ENCODE measurements at places on chromosomes 7 and 10.

DNA sequence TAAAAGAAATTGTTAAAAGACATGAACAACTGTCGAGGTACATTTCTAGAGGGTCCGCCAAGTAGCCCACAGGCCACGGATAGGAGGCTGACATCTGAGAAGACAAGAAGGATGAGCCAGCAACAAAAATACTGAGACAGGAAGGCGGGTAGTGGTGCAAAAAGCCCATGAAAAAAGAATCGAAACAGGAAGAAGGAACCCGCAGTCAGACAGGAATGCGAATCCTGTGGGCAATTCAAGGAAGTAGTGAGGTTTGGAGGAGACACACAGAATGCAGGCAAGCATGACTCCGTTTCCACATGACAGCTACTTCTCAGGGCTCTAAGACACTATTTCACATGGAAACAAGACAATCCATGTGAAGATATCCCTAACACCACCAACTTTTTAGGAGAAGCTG, 125.2 kb downstream of the DOCK4 start:
- DNase-seq = no peak

GRCh38 chr7:100546926-100547800, 8.2 kb downstream of the AGFG2 start:
- DNase-seq = no peak

DNA sequence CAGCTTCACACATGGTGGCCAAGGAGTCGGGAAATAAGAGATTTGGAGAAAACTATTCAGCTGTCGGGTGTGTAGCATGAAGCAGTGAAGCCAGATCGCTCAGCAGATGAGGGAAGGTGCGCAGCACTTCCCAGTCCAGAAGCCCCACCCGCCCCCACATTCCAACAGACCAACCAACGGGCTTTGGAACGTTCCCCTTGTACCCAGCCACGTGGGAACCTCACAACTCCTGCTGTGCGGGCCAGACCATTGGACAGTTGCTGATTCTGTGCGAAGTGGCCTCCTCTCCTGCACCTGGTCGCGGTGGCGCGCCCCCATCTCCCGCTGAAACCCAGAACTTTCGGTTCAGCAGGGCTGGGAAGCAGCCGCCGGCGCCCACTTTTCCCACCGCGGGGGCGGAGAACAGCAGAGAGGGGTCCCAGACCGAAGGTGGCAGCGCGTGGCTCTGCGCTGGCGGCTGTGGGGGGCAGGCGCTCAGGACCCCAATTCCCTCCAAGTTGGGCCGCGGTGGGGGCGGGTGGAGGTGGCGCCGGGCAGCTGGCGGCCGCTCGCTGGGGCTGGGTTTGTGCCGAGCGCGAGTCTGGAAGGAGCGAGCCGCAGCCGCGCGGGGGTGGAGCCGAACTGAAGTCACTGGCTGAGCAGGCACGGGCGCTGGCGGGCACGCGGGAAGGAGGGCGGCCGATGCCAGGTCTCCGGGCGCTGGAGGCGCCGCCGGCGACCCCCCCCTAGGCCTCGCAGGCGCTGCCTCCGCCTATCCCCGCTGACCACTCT, 1301.5 kb upstream of the SORCS1 start:
- DNase-seq = no peak

- DNase-seq = no peak
These were observed 153.0 kb upstream of the FGFR2 start for GRCh38 chr10:121751191-121751760.

DNA sequence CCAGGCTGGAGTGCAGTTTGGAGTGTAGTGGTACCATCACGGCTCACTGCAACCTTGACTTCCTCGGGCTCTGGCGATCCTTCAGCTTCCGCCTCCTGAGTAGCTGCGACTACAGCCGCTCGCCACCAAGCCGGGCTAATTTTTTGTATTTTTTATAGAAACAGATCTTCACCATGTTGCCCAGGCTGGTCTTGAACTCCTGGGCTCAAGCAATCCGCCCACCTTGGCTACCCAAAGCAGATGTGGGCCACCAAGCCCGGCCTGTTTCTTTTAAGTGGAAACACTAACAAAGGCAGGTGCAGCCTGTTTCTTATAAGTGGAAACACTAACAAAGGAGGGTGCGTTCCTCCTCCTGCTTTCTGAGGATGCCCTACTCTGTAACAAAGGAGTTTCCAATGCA, 18.2 kb downstream of the PRF1 start:
- no peak for DNase-seq

GRCh38 chr7:136266457-136266856, 289.3 kb upstream of the MTPN start:
- DNase-seq = no peak

DNA sequence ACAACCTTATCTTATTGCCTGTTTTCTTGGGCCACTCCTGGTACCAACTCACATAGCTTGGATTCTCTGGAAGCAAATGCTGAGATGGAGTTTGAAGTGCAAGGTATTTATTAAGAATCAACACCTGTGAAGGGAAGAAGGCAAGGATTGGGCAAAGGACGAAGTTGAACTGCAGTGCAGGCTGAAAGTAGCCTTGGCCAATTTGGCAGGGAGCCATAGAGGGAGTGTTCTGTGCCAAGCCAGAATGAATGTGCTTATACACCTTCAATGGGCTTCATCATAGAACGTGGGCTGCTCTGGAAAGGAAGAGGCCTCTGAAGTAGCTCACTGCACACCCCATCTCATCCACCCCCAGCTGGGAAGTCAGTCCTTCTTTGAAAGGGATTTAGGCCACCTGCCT, 79.8 kb upstream of the IFRD1 start:
- DNase-seq = no peak

DNA sequence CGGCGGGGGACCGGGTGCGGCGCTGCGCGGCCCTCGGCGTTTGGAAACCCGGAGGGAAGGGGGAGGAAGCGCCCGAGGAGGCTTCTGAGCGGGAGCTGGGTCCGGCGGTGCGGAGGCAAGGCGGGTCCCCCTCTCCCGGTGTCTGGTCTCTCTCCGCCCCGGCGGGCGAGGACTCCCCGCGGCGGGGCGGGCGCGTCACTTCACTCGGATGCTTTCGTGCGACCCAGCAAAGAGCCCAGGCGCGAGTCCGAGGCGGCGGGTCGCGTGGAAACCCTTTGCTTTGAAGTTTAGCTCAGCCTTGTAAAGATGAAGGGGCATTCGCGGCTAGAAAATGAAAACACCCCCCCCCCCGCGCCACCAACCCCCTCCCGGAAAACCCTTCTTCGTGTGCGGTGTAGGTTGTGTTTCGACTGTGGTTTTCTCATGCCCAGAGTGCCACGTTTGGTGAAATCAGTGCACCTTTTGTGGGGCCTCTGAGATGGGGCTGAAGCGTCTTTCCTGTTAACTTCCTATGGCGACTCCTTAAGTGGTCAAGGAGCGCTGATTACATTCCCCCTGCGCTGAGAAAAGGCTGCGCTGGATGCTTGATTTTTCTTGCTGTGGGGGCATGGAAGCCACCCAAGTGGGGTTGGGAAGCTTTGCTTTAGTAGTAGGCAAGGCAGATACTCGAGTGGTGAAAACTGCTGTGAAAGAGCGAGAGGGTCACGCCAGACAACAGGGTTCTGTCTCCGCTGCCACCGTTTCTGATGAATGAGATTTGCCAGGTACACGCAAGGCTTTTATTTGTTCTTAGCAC, 876 bp downstream of the GNAI1 start:
- no peak for DNase-seq

GRCh38 chr10:126027692-126028091, 131.3 kb downstream of the FANK1 start:
- DNase-seq = no peak

GRCh38 chr7:24707988-24708615, 49.2 kb downstream of the GSDME start:
- no peak for DNase-seq

DNA sequence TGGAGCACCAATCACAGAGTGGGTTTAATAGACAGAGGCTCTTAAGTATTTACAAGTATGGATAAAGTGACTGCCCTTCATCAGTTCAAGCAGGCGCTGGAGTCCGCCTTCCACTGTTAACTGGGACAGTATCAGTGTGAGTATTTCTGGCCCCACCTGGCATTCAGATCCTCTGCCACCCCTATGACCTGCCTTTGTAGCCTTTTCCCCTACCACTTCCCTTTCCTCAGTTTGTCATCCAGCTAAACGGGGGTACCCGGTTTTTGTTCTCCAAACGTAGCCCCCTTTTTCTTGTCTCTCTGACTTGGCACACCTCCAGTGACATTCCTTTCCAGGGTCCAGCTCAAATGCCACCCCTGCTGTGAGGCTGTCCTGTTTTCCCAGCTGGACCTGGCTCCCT, 134.4 kb downstream of the SNX10 start:
- no peak for DNase-seq

DNA sequence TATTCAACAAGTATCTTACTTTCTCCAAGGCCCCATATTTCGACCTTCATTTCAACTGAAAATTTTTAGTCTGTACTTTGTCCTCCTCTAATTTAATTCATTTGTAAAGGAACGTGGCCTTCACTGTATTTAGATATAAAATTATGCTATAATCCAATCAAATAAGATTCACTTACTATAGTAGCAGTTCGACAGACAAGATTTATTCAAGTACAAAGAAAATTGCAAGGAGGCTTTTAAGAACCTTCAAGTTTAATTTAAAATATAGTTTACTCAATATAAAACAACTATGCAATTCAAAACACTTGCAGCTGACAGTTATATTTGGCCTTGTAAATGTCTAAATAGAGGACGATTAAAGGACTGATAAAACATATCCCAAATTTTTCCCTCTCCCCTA, 85.6 kb downstream of the RAPGEF5 start:
- DNase-seq = no peak

DNA sequence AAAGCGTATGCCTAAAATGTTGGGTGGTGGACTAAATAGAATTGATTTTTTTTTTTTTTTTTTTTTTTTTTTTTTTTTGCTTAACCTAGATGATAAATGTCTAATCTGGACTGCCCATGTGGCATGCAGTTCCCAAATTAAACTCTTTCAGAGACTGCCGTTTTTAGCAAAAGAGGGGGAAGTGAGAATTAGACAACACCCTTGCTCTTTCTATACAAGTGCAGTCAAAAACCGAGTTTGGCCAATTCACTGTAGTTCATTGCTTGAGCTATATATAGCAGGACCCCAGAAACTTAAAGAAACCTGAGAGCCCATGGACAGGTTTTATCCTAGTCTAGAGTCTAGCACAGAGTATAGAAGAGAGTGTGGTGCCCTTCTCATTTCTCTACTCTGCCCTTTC, 141.9 kb downstream of the GRM3 start:
- no peak for DNase-seq

DNA sequence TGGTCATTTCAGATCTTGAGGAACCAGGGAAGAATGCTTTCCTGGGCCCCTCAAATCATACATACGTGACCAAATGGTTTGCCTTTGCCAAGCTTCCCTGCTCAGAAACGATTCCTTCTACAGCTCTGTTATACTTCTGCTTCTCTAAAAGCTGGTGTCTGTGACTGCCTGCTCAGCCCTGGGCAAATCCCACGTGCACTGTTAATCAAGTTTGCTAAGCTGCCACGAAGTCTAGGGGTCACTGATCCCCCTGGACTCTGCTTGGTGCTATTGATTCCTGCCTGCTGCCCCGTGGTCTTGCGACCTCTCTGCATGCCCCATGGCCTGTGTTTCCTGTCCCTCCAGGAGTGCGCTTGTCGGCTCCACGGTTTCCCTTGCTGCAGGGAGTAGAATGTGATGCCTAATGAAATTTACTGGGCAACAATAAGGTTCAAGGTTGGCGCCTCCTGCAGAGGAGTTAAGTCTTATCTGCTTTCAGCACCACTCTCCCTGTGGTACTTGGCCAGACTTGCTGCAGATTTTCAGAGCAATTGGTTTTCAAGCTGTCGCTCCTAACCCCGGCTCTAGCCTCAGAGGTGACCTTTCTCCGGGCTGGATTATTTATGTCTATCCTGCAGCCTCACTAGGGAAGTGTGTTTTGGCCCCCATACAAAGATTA, 201.6 kb upstream of the FZD8 start:
- no peak for DNase-seq

DNA sequence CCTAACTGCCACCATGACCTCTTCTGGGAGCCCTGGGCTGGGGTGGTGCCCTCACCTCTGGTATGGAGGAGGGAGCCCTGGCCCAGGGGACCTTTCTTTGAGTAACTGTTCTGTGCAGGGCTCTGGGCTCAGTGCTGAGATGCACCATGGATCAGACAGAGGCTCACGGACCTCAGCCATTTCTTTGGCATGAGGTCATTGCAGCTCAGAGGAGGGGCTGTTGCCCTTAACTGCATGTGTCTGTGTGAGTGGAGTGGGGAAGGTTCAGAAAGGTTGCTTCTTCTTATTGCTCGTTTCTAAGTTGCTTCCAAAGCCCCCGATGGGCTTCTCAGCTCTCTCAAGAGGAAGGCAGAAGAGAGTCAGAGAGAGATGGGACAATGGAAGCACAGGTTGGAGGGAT, 233.9 kb downstream of the RPS24 start:
- DNase-seq = no peak

DNA sequence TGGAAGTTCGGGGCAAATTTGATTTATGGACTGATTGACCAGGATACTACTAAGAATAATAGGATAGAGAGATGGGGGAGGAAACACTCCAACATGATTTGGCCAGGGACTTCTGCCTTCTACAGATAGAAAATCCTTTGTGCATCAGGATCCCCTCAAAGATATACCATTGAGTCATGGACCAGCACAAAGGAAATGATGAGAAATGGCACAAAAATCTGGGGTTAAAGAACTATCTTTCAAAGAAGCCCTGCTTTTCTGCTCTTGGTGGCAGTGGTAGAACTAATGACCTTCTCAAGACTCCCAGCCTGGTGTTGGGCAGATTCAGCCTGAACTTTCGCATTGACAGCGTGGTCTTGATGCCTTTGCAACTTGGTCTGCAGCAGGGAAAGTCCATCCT, 27.6 kb upstream of the LAMB1 start:
- DNase-seq = no peak

DNA sequence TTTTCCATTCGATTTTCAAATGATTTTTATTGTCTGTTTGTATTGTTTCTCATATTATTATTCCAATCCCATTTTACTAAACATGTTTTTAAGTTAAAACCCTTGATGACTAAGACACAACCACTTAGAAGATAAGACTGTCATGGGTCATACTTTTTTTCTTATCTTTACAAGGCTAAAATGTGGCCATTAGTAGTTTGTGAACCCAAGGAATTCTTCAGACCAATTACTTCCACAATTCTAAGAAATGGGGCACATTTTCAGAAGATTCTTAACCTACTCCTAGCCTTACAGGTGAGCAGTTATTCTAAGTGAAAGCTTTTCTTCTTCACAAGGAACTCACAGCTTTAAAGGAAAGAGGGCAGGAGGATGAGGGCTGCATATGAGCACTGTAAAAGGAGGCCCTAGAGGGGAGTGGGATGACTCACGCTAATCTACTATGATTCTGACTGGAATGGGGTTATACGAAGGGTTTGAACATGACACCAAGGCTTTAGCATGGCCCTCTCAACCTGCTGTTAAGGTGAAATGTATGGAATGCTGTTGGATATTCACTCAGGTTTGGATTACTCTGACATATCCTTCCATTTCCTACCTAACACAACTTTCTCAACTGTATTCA, 81.0 kb downstream of the SORCS1 start:
- DNase-seq = no peak

- DNase-seq = no peak
These were observed 84.0 kb upstream of the FAM3C start for GRCh38 chr7:121480058-121480457.

GRCh38 chr10:31037749-31038148, 6.1 kb upstream of the ZNF438 start:
- DNase-seq = no peak

DNA sequence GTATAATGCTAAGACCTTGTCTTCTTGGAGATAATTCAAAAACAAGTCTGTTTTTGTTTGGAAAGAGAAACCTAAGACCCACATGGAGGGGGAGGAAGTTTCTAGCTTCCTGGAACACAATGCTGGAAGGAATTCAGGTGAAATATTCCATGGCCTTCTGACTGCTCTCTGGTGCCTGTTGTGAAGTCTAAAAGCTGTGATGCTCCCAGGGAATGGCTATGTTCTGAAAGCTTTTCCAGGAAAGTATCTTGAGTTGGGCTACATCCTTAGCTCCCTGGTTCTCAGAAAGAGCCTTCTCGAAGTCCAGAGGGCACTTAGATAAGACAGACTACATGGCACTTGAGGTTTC, 12.5 kb upstream of the PFKP start:
- no peak for DNase-seq

Measured in HS-27A (cell line).